ENCODE measurements at places on chromosomes 3 and 15. TPM values are rescaled to one million over a fixed set of nuclear protein-coding genes. Genes with fewer than 3 reads are reported as not detected.

CCRL2 gene
- 2.1 TPM for total RNA-seq

FHIT gene
- total RNA-seq, result 12.2 TPM

CCR8 gene
- 10.2 TPM for total RNA-seq

MTMR10 gene
- total RNA-seq, result 10.6 TPM

ATP1B3 gene
- total RNA-seq, result 194 TPM

MAGEL2 gene
- total RNA-seq, result not detected

CELSR3 gene
- total RNA-seq, result 27.1 TPM

MINAR1 gene
- 0.93 TPM for total RNA-seq

- ATAC-seq, result no peak
These were observed 43.6 kb downstream of the SENP2 start for GRCh38 chr3:185629554-185630181.

DNA sequence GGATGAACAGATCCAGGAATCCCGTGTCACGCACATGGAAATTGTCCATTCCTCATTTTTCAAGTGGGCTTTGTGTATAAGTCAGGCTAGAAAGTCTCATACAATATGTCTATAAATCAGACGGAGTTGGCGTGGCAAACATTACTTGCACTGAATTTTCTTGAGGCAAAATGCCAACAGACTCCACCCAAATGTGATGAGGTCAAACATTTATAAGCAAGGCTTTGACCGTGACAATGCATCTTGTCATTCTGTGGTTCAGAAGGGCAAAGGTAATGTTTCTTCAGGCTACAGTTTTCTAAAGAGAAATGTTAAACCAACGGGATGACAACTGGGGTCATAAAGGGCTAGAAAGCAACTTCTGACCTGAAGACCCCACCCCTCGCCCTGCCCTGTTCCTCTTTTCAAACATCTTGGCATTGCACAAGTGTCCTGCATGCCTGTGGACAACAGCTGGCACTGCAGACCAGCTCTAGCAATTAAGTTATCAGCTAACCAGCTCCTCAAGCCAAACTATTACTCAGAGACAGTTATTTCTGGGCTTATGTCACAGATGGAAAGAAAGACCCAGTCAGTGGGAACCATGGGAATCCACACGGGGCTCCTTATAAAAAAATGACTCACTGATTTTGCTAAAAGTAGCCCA, 36.5 kb upstream of the SPTBN5 start:
- ATAC-seq, result no peak

- ATAC-seq, result no peak
These were observed 14.5 kb downstream of the ZPLD1 start for GRCh38 chr3:102449341-102449740.

GRCh38 chr3:29696311-29696710, 415.4 kb downstream of the RBMS3 start:
- no peak for ATAC-seq

DNA sequence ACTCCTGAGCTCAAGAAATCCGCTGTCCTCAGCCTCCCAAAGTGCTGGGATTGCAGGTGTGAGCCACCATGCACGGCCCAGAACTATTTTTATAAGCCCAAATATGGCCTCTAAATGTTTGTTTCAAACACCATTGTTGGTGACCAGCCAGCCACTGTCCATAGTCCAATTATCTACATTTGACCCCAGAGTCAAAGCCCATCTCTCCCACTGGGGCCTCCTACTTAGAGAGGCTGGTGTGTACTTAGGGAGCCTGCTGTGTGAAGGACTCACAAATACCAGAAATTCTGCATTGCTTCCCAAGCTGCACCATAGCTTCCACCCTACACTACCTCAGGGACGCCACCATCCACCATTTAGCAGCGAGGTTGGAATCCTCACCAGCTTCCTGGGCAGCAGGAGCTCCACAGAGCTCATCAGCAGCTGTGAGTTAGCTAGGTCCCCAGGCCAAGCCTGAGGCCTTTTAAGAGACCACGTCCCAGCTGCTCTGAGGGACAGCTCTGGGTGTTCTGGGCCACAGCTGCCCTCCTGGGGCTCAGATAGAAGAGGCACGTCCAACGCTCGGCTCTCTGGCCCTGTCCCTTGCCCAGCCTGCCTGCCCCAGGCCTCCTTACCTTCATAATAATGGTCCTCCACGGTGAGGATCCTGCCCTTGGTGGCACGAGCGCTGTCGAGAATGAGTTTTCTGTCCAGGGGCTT, 29.5 kb downstream of the TKT start:
- no peak for ATAC-seq

- ATAC-seq, result no peak
These were observed 633.9 kb upstream of the TGFBR2 start for GRCh38 chr3:29972320-29972993.

GRCh38 chr3:107271787-107272387, 105.4 kb upstream of the CCDC54 start:
- ATAC-seq, result no peak

DNA sequence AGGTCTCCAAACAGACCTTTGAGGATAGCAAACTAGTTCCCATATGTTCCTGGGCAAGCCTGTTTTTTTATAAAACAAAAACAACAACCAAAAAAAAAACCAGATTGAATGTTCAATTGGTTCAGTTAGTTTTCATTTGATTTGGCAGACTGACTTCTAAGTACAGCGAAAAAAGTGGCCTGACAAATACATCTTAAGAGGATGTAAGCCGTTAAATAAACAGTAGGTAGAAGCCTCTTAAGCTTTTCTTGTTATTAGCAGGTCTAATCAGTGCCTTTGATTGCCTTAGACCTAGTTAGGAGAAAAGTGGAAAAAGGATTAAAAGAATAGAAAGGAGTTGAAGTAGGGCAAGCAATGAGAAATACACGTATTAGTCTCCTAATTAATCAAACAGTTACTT, 13.2 kb downstream of the TSC22D2 start:
- ATAC-seq, result no peak

GRCh38 chr3:172537507-172538158, 14.4 kb upstream of the TNFSF10 start:
- ATAC-seq, result peak; percentile 71

- peak; percentile 16 for ATAC-seq
These were observed 86.6 kb downstream of the CHRD start for GRCh38 chr3:184466413-184466960.

GRCh38 chr3:181230258-181230657, 240.7 kb upstream of the DNAJC19 start:
- no peak for ATAC-seq

GRCh38 chr15:93496888-93497287, 407.9 kb upstream of the RGMA start:
- ATAC-seq, result no peak

Data from activated T-helper 17 cell treated with anti-CD3 and anti-CD28 coated beads, Interleukin-2, amount 50 U/mL, for 72 hours (primary cell).